SK-N-SH (cell line): ENCODE measurements at places on chromosomes 13 and 19. TPM values are rescaled to one million over a fixed set of nuclear protein-coding genes. Genes with fewer than 3 reads are reported as not detected.

Gene ERICH6B
- polyA plus RNA-seq: not detected in 2 replicates

Gene RDH8
- 0.03 TPM in 1 of 2 replicates, not detected in the other for polyA plus RNA-seq

DNA sequence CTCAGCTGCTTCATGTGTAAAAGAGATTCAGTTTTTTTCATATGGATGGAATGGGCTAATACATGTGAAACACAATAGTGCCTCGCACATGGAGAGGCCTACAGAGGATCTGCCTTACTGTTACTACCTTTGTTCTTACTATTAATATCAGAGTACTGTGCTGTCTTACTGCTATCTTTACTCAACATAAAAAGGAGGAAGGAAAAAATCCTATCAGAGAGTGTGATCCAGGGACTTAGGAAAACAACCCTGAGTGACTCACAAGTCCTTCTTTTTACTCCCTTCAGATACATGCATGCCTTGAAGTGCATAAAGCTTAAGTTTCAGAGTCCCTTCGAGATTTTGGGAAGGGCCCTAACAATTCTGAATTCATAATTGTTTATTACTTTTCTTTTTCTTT is 136.8 kb downstream of the TBC1D4 start:
- no peak for DNase-seq

DNA sequence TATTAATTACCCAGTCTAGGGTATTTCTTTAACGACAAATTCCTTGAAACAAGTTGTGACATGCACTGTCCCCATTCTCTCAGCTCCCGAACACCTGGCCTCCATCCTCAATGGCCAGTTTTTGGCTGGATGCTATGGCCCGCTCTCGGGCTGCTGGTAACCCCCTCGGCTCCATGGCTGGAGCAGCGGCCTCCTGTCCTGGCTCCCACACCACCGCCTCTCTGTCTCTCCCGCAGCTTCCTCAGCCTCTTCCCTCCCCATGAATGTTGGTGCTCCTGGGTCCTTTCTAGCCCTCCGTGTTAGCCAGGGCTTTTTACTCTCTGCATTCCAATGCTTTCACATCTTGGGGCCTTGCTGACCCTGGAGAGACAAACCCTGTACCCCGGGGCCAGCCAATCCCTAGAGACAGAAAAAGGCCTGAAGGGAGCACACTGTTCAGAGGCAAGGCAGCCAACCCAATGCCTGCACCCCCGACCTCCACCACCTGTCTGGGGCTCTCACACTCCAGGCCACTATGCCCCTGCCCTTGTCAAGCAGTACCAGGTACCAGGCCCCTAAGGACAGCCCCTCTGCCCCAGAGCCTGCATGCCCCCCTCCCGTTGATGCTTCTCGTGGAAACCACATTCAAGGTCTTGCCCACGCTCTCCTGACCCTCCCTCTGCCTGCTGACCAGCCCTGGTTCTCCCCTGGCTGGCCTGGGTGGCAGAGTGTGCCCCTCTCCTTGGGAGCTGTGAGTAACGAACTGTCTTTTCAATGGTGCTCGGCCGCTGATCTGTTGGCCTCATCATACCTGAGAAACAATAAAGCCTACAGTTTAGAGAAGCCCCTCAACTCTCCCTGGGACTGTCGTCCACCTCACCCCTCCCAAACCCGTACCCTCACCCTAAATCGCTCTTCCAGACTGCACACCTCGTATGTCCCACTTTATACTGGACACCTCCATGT is 86.9 kb upstream of the GPR183 start:
- DNase-seq: no peak
